ENCODE measurements at places on chromosomes 5 and 9. TPM values are rescaled to one million over a fixed set of nuclear protein-coding genes. Genes with fewer than 3 reads are reported as not detected.

STING1 gene
- total RNA-seq, result 20.6 TPM

S1PR3 gene
- total RNA-seq, result 31.1 TPM

FGD3 gene
- not detected for total RNA-seq

NNT gene
- 58.0 TPM for total RNA-seq

KYAT1 gene
- 6.8 TPM for total RNA-seq

GRCh38 chr5:98464737-98465330, 308.6 kb upstream of the RGMB start:
- DNase-seq, result no peak

DNA sequence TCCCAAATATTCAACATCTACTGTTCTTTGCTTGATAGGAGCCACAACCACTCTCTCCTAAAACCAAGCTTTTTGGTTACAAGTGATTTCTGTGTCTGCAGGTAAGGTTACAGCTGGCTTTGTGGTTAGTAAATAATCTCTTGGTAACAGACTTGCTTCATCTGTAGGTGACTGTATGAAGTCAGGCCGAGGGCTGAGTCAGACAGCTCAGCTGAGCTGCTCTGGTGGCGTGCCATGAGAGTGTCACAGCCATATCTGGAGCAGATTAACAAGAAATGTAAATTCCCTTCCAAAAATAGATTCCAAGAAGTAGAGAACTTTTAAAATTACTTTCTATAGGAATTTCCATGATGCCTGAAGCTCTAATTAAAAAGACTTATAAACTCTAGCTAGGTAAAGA, 23.7 kb upstream of the TAS2R1 start:
- peak; percentile 97 for DNase-seq

- no peak for DNase-seq
Measured at GRCh38 chr9:128250839-128251731, 24.7 kb downstream of the GOLGA2 start.

- no peak for DNase-seq
Measured at GRCh38 chr9:132784286-132784830, 93.7 kb downstream of the AK8 start.

DNA sequence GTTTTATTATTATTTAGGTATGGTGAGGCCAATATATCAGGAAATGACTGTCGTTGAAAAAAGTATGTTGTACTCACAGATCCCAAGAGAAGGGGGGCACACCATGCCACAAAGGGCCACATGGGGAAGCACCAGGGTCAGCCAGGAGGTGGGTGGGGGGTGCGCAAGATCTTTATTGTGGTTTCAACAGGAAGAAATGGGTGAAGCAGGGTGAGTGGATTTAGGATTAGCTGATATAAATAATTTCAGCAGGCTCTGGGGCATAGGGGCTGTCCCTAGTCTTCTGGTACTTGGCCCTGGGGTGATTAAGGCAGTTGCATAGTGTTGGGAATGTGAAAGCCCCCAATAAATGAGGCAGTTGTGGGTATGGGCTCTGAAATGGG, 8.6 kb downstream of the PDCD1LG2 start:
- DNase-seq, result no peak

DNA sequence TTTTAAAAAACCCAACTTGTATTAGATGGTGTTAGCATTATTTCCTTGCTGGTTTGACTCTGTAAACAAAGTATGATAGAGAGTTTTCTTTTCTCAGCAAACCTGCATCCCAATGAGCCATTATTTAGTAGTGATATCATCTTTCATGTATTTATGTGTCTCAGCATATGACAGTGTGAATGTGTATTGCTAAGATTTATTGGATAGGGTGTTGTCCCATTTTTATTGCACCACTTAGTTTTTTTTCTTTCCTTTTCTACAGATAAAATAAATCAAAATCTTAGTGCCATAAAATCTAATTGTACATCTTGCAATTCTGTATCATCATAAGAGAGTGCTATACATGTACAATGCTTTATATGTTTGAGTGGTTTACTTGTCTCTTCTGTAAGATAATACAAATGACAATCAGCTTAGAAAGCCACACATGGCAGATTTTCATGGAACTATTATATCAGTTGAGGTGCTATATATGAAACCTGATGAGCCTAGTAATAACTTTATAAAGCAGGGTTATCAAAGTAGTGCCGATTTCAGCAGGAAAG, 149.2 kb upstream of the CYLC2 start:
- DNase-seq, result no peak

DNA sequence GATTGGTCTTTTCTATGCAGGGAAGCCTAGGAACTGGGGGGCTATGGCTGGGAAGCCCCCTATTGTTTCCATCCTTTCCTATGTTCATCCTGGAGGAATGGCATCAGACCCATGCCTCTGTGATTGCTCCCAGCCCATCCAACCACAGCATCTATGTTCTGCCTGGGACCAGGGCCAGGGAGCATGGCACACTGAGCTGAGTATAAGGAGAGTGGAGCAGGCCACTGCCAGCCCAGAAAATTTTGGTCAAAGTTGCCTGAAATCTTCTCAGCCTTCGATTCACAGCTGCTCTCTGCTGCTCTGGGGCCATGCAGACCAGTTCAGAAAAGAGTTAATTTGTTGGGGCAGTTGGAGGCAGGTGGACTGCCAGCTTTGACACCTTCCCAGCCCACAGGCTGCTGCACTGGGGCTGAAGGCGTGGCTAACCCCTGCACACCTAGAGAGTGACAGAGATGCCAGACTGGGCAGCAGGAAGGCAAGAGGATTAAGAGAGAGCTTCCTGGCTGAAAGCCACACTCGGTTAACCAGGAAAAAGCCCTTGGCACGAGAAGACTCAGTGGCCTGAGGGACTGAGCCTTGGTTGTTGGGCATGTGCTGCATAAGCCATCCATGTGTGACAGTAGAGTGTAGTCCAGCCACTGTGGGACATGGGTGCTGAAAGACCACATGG, 12.1 kb downstream of the TGFBI start:
- no peak for DNase-seq

DNA sequence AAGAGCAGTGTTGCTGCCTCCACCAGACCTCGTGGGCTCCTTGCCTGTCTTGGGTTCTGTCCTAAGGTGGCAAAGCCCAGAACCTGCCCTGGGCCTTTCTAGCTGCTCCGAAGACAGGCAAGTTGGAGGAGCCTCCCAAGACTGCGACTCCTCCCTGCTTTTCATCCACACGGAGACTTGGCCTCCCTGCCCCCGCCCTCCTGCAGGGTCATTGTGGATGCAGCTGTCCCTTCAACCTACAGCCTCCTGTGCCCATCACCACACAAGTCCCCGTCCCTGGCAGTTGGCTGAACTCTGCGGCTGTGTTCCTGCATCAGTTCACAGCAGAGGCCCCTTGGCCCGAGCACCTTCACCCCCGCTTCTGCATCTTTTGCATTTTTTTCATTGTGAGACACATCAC, 59.2 kb downstream of the WNK2 start:
- DNase-seq, result no peak

GRCh38 chr9:20200581-20200980, 411.7 kb upstream of the SLC24A2 start:
- DNase-seq, result no peak

DNA sequence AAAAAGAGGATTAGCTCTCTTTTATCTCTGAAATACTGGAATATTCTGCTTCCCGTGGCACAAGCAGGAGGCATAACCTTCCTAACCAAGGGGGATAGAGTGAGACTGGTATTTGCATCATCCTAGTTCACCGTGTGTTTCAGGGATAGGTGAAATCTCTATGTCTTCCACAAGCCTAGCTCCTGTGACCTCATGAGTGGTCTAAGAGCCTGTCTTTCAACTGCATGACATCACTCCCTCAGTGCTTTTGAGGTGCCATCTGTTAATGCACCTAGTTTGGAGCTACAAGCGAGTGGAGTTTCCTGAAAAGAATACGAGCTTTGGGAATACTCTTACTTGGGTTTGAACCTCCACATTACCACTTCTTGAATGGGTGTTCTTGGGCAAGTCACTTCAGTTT, 181.8 kb downstream of the PAPPA start:
- DNase-seq, result no peak

DNA sequence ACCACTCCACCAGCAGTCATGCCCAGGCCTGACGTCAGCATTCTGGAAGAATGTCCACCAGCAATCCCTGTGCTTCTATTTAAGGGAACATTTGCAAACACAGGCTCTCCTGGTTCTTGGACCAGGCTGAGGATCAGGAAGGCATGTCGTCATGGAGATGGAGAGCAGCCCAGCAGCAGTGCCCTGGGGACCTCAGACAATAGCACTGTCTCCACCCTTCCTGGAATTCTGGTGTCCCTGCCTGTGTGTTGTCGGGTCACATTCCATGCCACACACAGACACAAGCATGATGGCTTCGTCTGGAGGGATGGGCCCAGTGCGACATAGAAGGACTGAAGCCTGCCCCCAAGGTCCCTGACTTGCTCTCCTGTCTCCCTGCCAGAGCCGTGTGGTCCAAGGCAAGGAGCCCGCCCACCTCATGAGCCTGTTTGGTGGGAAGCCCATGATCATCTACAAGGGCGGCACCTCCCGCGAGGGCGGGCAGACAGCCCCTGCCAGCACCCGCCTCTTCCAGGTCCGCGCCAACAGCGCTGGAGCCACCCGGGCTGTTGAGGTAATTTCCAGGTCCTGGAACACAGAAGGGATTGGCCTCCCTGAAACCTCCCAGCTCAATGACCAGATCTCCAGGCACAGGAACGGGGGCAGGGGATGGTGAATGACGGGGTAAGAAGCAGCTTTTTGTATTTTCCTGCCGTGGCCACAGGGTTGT, 43.8 kb downstream of the STOM start:
- peak; percentile 44 for DNase-seq

GRCh38 chr5:72702881-72703434, 113.5 kb upstream of the TNPO1 start:
- no peak for DNase-seq

DNA sequence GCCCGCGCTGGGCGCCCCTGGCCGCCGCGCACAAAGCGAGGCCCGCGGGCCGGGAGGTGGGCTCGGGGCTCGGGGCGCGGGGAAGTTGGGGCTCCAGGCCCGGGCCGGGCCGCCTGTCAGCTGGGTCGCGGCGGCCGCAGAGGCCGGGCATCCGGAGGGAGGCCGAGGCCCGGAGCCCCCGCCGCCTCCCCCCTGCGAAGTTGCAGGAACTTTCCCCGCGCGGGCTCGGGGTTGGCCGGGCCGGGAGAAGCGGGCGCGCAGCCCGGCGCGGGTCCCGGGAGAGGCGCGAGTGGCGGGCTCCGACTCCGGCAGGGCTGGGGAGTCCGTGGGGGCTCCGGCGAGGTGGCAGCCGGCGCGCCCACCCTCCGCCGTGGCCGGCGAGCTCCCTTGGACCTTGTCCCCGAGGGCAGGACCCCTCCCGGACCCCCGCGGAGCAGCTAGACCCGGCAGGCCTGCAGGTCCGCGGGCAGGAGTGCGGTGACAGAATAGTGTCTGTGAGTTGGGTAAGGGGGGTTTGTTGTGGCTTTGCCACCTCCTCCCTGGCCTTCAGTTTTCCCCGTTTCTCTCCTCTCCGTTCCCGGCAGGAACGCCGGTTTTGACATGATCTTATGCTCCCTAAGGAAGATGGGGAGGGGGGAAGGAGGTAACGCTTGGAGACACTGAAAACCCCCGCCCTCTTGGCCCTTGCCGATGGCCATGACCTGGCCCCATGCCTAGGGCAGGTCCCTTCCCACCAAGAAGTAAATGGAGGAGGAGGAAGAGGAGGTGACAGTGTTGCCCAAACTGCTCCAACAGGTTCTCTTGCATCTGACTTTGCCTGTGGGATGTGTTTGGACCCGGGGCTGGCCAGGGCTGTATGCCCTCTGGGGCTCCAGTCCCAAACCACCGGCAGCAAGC, 942 bp downstream of the PHF2 start:
- DNase-seq, result no peak

Data from IMR-90 (cell line).